ENCODE measurements at places on chromosomes 4 and X.

- no peak for DNase-seq
Measured at GRCh38 chrX:74593593-74593992, 20.8 kb downstream of the RLIM start.

DNA sequence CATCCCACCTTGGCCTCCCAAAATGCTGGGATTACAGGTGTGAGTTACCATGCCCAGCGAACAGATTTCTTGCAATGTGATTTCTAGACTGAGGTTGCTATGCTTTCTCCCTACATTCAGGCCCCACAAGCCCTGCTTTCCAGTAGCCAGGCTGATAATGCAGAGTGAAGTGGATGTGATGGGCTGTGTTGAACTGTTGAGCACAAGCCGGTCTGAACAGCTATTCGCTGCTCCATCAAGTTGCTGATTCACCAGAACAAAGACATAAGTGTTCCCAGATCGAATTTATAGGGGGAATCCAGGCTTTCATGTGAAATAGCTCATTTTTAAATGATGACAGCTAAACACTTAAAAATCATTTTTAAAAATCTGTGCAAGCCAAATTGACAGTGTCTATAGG is 8.0 kb downstream of the NIPAL1 start:
- DNase-seq = no peak

DNA sequence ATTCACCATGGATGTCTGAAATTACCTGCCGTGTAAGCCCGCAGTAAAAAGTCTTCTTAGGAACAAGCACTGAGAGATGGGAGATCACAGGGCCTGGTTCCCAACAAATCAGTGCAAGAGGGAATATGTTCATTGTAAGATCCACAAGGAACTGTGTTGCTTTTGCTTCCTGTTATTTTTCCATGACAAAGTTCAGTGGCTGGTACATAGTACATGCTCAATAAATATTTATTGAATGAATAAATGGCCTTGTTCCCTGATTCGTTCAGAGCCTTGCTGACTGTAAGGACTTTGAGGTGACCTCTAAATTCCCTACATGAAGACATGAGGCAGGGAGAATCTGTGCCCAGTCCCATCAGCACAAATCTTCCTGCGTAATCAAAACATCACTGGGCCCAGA is 7.4 kb downstream of the TMEM31 start:
- DNase-seq = no peak

GRCh38 chrX:118644378-118644777 is 83.0 kb upstream of the IL13RA1 start:
- no peak for DNase-seq

GRCh38 chr4:93731456-93731855 is 97.1 kb upstream of the ATOH1 start:
- DNase-seq = no peak

DNA sequence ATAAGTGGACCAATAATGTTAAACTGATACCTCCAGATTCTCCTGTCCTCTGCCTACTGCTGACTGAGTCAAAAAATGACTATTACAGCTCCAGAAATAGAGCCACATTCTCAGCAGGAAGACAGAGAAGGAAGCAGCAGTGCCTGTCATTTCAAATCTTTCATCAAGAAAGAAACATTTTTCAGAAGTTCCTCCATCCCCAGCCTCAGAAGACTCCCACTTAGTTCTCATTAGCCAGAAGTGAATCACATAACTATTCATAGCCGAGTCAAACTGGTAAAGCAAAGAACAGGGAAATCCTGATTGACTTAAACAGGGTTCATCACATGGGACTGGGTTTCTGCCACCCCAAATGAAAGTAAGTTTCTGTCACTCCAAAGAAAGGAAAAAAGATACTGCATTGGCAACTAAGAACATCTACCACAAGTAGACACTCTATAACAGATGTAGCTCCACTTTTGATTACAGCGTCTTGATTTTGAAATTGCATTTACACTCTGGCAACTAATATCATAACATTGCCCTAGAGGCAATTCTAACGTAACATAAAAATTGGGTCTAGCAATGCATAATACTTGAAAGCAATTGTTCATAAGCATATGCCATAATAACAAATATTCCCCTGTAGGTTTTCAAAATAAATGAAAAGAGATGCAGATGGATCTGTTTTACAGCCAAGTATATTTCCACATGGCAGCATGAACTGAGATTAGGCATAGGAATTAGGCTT is 599.8 kb downstream of the GALNTL6 start:
- DNase-seq = no peak

GRCh38 chr4:36609661-36610060 is 328.2 kb downstream of the DTHD1 start:
- no peak for DNase-seq

- DNase-seq = no peak
Measured at GRCh38 chr4:44235897-44236296, 212.7 kb downstream of the KCTD8 start.

DNA sequence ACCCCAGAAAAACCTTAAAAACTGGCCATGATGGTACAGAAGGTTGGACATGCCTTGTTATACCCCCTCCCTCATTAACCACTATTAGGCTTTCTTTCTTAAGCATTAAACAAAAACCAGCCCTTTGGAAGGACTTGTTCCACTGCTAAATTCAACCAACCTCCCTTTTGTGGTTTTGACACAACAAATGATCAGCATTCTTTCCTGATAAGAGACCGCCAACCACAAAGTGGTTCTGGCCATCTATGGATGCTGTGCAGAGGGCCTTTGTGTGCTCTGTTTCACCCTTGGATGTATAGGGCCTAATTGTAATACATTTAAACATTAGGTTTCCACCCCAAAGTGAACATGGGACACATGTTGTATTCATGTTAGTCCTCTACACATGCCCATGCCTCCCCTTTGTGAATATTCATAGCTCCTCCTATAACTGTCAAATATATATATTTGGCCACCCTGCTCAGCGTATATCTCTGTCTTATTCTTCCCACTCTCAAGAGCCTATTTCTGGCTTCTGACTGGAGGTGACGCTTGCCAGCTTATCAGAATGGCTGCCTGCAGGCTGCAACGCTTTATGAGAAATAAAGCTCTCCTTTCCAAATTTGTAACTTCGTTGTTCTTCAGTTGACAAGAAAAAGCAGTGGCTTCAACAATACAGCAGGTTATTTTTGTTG is 126.6 kb downstream of the NPNT start:
- DNase-seq = no peak

DNA sequence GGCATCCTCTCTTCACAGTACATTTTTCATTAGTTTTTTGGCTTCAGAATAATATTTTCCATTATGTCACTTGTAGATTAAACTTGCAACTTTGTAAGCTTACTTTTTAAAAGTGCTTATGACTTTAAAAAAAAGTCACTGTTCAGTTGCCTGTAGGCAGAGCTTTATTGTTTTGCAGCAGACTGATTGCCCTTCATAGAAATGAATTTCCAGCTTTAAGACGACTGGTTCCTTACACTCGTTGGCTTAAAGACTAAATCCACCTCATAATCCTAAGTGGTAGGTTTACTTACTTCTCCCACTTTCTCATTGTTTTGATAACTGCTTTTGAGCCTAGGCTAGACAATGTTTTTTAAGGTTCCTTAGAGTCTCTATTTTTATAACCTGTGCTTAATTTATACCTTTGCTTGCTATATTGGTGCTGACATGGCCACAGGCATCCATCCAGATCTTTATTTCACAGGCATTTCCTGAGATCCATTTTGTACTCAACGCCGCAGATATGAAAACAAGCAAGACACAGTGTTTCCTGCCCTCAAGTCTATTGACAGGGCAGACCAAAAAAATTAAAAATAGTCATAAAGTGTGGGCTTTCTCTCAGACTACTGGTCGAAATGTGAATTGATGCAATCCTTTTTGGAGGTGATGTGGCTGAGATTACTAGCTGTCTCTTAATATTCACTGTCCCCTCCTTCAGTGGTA is 12.6 kb upstream of the IL13RA2 start:
- DNase-seq = no peak

DNA sequence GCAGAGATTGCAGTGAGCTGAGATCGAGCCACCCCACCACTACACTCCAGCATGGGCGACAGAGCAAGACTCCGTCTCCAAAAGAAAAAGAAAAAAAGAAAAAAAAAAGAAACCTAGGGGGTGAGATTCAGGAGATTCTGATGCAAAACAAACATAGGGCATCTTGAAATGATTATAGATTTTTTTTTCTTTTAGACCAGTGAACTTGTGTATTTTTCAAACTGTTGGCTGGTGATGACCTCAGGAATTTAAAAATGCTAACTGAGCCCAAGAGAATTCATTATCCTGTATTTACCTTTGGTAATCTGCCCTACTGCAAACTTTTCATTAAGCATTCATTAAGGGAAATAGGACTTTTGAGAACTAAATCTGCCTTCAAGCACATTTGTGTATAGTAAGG is 20.6 kb downstream of the ATP10D start:
- DNase-seq = no peak

DNA sequence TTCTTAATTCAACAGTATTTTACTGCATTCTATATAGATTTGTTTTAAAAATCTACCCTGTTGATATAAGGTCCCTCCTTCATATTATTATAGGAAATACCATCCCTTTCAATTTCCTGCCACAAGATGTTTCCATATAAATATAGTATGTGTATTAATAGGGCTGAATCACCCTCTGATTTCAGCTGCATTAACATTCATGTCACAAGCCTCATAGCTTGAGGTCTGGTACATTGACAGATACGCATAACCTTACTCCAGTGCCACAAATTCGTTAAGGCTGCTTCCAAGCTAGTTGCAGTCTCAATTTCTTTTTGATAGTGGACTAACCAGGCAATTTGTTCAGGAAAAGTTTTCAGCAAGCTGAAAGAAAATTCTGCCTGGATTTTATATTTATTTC is 128.4 kb downstream of the KLHL34 start:
- DNase-seq = no peak

GRCh38 chrX:122087341-122087740 is 1039.9 kb downstream of the GLUD2 start:
- no peak for DNase-seq

- DNase-seq = no peak
Measured at GRCh38 chr4:6641971-6642320, 1.5 kb downstream of the MRFAP1 start.

GRCh38 chr4:186940476-186940875 is 216.8 kb upstream of the FAT1 start:
- no peak for DNase-seq

- no peak for DNase-seq
Measured at GRCh38 chr4:123443401-123444289, 47.0 kb downstream of the SPRY1 start.

DNA sequence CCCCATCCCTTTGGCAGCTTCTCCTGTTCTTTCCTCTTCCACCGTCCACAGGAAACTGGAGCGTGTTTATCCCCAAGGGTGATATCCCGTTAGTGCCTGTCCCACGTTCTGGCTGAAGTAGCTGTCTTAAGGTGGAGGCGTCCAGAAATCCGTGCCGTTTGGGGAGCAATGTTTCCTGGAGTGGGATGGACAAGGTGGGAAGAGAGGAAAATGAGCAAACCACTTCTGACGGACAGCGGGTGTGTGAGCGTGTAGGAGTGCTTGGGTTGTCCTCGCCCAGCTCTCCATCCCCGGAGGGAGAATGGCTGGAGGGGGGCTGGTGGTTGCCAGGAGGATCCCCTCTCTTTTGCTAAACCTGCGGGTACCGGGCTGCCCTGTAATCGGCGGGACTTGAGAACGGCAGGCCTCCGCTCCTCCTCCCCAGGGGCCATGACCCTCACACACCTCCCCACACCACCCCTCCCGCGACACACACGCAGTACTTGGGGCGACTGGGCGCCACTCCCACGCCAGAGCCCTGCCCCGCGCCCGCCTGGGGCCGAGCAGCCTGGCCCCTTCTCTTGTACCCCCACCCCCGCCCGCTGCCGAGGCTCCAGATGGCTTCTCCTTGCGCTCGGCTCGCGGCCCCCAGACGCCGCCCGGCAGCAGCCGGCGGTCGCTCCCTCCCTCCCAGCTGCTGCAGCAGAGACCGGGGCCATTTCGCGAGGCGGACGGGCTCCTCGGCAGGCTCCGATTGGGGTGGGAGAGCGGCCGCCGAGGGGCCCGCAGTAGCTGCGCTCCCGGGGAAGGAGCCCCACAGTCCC is 13.9 kb upstream of the PRDM8 start:
- no peak for DNase-seq

DNA sequence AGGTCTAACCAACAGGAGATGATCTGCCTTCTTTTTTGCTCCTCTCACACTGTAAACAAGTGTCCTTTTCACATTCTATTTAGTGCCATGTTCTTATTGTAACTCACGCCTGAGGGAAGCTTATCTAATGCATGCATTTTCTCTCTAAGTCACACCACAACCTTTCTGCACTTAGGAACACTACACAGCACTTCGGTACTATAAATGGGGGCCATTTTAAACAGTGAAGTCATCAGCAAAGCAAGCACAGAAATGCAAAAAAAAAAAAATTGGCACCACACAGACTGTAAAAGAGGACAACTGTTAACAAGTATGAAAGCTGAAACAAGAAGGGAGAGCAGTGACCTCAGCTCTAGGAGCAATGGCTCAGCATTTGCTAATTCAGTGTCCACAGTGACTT is 45.2 kb downstream of the PRSS12 start:
- DNase-seq = no peak

- DNase-seq = no peak
Measured at GRCh38 chr4:81965454-81965853, 408.3 kb downstream of the HNRNPD start.

DNA sequence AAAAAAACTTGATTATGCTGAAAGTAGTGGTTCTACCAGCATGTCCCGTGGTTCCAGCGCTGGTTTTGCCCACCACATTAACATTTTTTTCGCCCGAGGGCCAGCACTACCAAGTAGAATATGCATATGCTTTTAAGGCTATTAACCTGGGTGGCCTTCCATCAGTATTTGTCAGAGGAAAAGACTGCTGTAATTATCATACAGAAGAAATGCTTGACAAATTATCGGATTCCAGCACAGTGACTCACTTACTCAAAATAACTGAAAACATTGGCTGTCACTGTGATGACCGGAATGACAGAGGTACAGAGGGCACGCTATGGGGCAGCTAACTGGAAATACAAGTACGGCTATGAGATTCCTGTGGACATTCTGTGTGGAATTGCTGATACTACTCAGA is 34.6 kb downstream of the PRPS2 start:
- no peak for DNase-seq

DNA sequence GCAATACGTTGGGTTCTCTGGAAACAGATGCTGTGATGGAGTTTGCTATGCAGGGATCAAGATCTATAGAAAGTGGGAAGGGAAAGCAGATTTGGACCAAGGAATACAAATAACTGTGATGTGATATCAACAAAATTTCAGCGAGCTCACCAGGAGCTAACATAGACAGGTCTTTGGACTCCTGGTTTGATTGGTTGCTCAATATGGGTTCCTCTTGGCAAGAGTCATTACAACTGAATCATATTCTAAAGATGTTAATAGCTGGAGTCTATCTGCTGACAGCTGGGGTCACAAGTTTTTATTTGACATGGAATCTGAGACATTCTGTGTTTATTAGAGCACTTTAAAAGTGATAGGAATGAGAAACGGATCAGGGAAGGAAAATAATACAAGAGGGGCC is 637.6 kb upstream of the GNPDA2 start:
- no peak for DNase-seq

GRCh38 chr4:39998659-39999345 is 21.1 kb upstream of the PDS5A start:
- DNase-seq = no peak

- no peak for DNase-seq
Measured at GRCh38 chr4:55018978-55019377, 106.4 kb downstream of the KDR start.

Data from C1 segment of cervical spinal cord (tissue), 14 donors.